ENCODE measurements at places on chromosomes 5 and 9. TPM values are rescaled to one million over a fixed set of nuclear protein-coding genes. Genes with fewer than 3 reads are reported as not detected.
A peak's percentile ranks its signal among the peaks of the same experiment; 100 is the strongest.

SLC6A19 gene
- polyA plus RNA-seq, result 67.4 TPM

SPATA31C1 gene
- 0.58 TPM for polyA plus RNA-seq

DRD1 gene
- not detected for polyA plus RNA-seq

FANCG gene
- polyA plus RNA-seq, result 58.0 TPM

TMEM174 gene
- 20.1 TPM for polyA plus RNA-seq

DIPK1B gene
- polyA plus RNA-seq, result 27.6 TPM

LCN6 gene
- polyA plus RNA-seq, result not detected

RMRP gene
- not detected for polyA plus RNA-seq

MTX3 gene
- polyA plus RNA-seq, result 37.3 TPM

GRCh38 chr9:18864516-18864915, 168.5 kb downstream of the SAXO1 start:
- DNase-seq, result no peak

DNA sequence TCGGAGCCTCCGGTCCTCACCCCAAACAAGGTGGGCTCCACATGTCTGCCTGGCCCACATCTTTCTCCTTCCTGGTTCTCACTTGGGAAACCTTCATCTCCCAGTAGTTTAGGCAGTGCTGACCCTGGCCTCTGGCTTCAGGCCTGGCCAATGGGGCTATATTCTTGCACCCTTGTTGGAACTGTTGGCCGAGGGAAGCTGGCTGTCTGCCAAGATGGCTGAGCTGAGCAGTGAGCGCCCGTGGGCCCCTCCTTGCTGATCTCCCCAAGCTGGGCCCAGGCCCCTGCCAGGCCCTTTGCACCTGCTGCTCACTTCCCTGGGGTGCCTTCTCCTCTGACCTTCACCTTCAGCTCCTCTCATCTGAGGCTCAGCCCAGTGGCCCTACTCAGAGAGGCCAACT, 31.3 kb downstream of the TSPAN17 start:
- DNase-seq, result no peak

DNA sequence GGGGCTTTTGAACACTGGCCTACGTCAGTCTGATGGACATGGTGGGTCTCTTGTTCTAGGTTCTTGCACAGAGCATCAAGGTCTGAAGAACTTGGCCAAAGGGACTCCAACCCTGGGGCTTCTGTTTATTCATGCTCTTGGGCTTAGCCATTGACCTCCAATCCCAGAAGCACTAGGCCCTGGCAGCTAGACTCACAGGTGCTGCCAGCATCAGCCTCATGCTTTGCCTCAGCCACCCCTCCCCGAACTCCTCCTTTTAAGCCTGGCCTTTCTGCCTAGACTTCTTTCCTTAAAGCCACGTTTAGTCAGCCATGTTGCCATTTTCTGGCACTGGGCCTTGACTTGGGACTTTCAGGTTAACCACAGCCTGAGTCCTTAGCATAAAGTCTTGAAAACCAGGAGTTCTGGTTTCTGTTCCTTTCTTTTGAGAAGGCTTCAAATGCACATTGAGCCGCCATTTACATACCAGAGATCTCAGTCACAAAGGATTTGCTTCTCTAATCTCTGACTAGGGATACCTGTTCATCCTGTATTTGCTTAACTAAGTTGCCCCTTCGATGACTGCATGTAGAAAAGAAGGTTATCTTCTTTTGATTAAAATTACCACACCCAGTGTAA, 54.7 kb downstream of the ANGPTL2 start:
- no peak for DNase-seq

DNA sequence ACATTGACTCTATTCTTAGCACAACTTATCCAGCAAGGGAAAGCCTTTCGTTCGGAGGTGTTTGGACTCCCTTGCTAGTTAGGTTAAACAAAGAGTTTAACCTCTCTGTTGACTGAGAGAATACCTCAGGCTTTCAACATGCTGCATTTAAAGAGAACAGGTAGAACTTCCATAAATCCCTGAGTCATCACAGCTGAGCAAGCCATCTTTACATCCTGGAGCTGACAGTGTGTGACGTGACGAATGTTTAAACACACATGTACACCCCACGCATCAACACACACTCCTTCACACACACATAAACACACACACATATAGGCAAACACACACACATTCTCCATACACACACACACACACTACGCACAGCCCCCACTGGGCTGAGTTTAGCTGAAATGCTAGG, 152.8 kb downstream of the ADAMTS12 start:
- no peak for DNase-seq

DNA sequence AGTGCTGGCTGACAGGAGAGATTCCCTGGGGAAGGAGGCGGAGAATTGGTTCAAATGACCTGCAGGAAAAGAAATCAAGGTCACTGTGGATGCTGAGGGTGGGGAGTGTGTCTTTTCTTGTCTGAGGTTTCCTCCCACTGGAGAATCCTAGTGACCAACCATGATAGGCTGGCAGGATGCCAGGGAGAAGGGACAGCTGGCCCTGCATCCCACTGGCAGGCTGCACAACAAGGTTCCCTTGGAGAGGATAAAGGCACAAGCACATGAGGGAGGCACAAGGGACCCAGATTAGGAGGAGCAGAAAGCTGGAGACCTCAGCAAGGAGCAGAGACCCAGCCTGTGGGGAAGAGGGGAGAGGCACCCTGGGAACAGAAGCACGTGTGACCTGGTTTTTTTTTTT, 11.4 kb upstream of the ZDHHC12 start:
- no peak for DNase-seq

GRCh38 chr5:179623906-179624741, 653 bp upstream of the HNRNPH1 start:
- no peak for DNase-seq

- no peak for DNase-seq
These were observed 80.3 kb downstream of the RCL1 start for GRCh38 chr9:4873066-4873465.

DNA sequence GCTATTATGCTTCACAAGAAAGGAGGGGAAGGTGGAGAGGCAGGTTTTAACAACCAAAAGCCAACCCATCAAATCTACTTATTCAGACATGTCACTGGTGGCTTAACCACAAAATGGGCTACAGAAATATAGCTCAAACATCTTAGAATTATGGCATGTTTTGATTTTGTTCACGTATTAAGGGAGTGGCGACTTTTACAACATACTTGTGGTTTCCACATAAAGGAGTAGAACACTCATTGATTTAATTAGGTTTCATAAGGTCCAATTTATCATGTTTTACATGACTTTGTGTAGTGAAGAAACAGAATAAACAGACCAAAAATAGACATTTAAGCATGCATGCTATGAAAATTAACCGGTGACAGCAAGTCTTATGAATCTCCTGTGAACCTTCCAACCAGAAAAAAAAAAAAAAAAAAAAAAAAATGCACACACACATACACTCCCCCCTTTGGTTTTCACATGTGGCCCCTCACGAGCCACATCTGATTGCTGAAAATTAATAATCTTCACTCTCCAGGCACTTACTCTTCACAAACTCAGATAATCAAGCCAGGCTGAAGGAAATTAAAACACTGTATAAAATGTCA, 5.4 kb downstream of the ZNF608 start:
- DNase-seq, result no peak

- DNase-seq, result no peak
These were observed 97.4 kb downstream of the PARP8 start for GRCh38 chr5:50763846-50764245.

DNA sequence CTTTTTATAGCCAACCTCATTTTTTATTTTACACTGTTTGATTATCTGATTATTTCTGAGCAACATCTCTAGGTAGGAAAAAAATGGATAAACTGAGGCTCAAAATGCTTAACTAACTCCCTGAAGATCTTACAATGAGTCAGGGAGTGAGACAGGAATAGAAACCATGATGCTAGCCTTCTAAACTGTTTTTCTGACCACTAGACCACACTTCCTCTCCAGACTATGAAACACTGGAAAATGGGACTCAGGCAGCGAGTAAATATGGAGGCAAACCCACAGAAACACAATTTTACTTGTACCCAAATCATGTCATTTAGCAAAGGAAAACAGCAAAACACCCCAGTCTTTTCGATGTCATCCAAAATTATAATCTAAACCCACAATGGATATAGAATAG, 129.9 kb upstream of the ANKH start:
- no peak for DNase-seq

DNA sequence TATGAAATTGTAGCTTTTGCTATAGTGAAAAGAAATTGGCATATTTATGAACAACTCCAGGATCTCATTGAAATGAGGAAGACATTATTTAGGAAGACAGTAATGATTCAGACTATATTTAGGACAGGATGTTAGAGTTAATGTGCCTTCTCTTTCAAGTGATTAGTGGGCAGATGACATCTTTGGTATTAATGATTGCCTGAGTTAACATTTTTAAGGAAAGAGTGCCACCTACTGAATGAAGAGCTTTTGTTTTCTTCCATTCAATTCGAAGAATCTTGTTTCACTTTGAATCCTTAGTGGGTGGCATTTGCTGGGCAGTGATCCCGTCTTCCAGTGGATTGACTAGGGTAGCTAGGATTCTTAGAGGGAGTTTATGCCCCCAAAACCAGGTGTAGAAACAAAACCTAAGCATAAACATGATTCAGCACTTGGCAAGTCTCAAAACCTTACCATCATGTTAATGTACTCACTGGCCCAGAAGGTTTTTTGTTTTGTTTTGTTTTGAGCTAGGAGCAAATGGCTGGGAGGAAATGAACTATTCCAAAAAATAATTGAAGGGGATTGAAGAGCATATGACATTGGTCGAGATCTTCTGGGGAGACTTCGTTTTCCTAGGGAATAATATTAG, 23.2 kb downstream of the MAP3K1 start:
- peak; percentile 71 for DNase-seq

- DNase-seq, result peak; percentile 69
These were observed 222.8 kb downstream of the HSPA4 start for GRCh38 chr5:133274597-133274935.

GRCh38 chr5:78808380-78808779, 159.8 kb upstream of the LHFPL2 start:
- DNase-seq, result no peak

GRCh38 chr5:76489877-76490688, 87.0 kb downstream of the IQGAP2 start:
- DNase-seq, result no peak

DNA sequence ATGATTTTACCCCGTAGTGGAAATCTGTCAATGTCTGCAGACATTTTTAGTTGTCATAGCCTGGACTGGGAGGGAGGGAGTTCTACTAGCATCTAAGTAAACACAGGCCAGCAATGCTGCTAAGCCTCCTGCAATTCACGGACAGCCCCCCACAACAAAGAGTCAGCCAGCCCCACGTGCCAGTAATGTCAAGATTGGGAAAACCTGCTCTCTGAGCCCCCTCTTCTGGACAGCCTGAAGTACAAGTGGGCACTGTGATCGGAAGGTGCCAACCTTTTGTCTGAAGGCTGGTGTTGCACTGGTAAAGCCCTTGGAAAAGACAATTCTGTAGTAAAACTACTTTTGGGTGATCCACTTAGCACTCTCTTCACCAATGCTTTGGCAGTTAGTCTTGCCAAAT, 154.5 kb downstream of the TARS1 start:
- no peak for DNase-seq

DNA sequence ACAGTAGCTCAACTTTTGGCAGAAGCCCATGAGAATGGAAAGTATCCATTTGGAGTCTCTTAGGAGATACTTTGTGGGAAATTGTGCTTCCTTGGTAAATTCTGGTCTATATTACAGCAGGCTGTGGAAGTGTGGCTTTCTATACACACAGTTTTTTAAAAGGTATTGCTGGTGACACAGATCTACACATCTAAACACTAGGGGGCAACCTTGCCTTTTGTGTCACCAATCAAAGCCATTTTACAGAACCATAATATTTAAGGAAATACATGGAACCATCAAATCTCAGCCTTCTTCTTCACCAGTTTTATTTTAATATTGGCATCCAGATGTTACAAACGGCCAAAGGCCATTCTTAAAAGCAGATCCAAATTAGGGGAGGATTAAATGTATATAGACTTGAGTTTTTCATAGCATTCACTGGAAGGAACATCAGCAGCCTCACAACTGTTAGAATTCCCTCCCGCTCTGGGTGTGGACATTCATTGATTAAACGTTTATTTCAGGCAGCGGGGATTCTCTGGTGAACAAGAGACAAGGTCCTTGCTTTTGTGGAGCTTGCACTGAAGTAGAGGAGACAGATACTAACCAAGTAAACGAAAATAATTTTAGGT, 132.4 kb upstream of the EPB41L4A start:
- peak; percentile 77 for DNase-seq

DNA sequence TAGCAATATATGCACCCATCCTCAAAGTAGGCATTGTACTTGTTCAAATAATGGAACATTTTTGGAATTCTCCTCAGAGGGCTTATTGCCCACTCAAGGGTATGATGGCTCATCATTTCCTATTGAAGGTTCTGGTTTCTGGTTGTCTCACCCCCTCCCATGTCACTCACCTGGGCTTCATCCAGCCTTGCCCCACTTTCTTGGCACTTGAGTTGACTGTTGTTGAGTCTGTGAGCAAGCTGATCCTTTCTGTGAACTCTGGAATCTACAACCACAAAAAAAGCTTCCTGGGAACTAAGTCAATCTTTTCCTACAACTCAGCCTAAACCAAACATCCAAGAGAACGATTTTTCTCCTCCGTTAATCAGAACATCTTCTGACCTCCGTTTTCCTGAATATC, 73.9 kb upstream of the ANKH start:
- no peak for DNase-seq

DNA sequence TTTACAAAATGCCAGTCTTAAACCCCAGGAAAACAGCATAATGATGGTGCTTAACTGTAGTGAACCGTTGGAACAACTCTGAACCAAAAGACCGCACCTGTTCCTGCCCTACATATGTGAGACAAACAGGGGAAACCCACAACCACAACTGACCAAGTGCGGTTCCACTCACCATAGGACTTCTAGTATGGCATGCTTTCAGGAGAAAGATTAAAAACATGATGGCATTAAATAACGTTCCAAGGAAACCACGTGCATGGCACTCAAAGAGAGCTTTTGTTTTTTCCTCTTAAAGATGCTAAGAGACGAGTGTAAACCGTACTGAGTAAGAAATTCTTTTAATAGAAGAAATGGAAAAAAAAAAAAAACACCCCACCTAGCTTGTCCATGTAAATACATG, 119.8 kb downstream of the SSBP2 start:
- DNase-seq, result no peak

DNA sequence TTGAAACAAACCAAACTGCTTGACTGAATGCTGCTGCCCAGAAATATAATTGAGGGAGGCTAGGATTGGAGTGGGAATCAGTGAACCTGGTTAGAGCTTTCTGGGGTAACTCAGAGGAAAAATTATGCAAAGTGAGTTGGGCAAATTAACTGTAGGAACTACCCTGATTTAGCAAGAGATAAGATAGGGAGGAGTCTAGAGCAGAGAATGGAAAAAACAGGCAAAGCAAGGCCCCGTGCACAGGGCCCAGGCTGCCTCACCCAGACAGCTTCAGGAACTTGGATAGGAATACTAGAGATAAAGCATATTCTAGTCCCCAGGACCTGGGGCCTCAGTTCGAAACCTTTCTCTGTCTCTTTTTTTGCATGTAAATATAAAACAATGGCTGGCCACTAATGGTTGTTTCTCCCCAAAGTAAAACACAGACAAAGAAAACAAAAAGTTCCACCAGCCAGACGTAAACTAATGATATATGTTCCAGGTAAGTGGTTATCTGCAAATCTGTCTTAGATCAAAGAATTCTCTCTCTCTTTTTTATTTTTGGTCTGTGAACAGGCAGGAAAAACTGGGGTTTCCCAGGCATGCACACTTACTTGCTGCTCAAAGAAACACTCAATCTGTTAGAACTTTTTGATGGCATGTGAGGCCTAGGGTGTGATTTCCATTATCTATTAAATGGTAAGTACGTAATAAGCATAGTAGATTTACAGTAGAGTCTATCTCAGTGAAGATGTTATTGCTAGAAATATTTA, 168.1 kb upstream of the MAP3K1 start:
- no peak for DNase-seq

GRCh38 chr5:7218141-7218540, 177.8 kb upstream of the ADCY2 start:
- peak; percentile 57 for DNase-seq

Measured in left kidney (tissue), 8 donors.